ENCODE measurements at places on chromosomes 16 and 17.
A peak's percentile ranks its signal among the peaks of the same experiment; 100 is the strongest.

DNA sequence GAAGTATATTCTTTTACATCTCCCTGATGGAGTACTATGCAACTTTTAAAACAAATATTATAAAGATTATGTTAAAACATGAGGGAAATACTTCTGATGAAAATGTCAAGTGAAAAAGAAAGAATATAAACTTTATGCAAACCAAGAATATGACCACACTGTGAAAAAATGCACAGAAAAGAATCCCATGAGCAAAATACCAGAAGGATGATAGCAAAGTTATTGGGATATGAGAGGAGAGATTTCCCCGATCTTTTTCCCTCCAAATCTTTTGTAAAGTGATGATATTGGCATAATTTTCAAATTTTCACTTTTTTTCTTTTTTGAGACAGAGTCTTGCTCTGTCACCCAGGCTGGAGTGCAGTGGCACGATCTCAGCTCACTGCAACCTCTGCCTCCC, 36.6 kb upstream of the SMURF2 start:
- no peak for DNase-seq

DNA sequence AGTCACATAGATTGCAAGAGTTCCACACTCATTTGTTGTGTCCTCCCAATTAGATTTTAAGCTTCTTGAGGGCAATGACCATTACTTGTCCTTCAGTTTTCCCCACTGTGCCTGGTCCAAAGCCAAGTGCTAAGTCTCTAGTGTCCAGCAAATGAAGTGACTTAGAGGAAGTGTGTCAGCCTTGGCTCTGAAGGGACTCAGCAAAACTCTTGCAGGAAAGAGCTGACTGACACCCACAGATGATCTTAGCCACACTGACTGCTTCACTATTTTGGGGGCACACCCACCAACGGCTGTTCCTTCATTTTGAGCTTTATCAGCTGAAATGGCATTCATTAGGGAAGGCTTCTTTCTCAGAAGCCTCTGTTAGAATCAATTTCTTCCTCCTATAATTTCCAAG, 358.1 kb downstream of the UTP18 start:
- no peak for DNase-seq

DNA sequence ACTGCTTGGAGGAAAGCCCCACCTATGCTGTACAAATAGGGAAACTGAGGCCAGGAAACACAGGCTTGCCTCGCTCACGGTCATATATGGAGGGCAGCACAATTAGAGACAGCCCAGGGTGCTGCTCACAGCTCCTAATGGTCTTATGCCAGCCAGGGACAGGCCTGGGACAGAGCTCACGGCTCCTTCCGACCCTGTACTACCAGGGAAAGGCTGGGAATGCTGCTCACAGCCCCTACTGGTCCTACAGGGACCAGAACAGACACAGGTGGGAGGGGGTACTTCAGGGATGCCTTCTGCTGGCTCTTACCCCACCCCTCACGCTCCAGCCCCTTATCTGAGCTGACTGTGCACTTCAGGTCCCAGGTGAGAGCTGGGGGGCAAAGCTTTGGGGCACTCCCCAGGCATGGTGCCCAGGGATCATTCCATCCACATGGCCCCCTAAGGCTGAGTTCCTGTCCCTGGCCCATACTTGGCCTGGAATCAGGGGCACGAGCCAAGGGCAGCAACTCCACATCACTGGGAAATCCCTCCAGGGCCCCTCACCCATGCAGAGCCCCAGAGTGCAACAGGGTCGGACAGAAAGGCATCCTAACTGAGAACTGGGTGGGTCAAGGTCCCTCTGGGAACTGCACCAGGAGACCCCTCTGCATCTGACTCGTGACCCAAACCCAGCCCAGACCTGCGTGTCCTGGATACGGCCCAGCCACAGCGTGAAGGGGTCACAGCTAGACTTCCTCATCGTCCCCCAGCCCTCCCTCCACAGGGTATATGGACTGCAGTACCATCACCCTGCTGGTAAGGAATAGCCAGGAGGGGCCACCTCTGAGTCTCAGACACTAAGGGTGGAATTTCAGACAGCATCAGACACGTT, 5.9 kb downstream of the RHBDF1 start:
- no peak for DNase-seq

GRCh38 chr16:80084614-80085013, 456.2 kb upstream of the DYNLRB2 start:
- peak; percentile 32 for DNase-seq

DNA sequence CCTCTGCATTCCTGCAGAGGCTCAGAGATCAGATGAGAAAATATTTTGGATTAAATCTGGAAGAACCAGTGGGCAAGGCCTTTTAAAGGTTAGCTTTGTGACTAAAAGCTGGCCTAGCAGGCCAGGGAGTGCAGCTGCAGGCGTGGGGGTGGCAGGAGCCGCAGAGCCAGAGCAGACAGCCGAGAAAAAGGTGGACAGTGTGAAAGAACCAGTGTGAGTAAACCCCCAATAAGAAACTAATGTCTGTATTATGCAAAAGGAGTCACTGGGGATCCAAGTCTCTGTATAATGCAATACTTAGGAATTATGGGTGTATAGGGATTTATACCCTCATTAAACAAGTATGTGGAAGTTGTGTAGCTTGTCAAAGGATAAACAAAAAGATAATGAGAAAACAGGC, 21.4 kb upstream of the SPACA3 start:
- DNase-seq: no peak

DNA sequence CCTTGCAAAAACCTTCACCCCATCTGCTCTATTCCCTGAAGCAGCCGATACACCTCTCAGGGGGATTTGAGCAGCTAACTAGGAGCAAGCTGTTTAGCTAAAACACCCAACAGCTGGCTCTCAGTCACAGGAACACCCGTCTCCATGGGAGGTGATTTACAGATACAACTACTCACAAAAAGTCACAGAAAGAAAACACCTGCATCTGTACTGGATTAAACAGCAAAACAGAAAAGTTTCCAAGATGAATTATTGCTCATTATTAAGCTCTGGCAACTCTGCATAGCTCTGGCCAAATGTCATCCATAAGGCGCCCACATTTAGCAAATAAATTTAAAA, 22.3 kb downstream of the GJC1 start:
- DNase-seq: no peak

GRCh38 chr17:72763981-72764380, 328.5 kb downstream of the SLC39A11 start:
- no peak for DNase-seq

GRCh38 chr16:22117609-22118008, 25.3 kb downstream of the VWA3A start:
- no peak for DNase-seq

DNA sequence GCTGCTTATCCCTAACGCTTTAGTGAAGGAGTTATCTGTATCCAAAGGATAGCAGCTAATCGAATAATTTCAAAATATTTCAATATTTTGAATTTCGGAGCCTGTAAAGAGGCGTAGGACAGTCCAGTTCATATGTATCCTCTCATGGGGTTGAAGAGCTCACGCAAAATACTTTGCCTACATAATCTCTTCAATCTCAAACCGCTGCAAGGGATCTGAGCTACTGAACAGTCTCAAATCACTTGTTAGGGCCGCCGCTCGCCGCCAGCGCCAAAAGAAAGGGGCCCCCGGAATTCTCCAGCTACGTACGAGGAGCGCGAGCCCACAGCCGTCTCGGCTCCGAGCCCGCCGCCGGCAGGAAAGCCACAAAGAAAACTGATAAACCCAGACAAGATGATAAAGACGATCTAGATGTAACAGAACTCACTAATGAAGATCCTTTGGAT, 601 bp upstream of the RFWD3 start:
- DNase-seq: no peak

DNA sequence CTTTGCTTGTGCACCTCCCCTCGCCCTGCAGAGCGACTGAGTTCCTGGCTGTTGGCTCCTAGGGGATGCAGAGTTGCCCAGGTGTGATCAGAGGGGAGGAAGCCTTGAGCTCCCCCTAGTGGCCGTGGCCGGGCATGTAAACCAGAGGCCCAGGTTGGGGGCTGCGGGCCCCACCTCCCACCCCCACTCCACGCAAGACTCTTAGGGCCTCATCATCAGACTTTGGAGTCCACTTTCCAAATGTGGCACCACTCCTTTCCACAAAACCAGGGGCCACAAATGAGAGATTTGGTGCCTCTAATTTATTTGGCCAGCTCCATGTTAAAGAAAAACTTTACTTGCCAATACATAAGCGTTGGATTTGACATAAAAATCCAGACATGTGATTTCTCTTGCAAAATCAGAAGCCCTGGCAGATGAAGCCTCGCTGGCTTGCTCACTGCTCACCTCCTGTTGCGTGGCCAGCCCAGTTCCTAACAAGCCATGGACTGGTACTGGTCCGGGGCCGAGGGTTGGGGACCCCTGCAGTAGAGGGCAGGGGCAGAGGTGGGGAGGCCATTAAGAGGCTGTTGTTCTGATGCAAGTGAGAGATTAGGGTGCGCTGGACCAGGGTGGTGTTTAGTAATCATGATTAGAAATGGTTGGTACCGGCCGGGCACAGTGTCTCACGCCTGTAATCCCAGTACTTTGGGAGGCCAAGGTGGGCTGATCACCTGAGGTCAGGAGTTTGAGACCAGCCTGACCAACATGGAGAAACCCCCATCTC, 28.7 kb upstream of the GAS7 start:
- DNase-seq: no peak

DNA sequence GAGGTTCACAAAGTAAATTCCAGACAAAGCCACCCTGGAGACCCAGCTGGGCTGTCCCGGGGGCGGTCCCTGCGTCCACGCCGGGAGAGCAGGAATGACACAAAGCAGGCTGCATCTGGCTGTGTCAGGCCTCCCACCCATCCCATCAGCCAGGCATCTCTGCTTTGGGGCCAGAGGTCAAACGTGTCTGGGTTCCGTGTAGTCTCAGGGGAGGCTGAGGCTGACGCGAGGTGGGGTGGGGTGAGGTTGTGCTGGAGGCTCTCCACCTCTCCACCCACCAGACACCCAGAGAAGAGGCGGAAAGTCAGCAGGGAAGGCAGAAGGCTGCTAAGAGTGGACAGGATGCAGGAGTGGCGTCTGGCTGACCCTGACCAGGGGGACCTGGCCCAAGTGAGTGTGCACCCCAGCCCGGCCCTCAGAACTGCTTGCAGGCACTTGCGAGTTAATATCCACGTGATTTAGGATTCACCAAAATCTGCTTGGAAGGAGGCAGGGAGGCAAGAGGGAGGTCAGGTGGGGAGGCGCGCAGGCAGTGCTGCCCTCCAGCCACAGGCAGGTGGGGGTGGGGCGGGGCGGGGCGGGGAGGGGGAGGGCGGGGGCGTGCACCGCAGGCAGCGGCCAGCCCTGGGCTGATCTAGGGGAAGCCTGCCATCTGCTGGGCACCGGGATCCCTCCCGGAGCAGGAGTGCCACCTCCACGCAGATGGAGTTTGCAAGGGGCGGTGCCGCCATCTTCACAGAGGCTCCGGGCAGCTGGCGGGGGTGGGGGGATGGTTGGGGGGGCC, 44.3 kb downstream of the TBC1D16 start:
- DNase-seq: no peak

DNA sequence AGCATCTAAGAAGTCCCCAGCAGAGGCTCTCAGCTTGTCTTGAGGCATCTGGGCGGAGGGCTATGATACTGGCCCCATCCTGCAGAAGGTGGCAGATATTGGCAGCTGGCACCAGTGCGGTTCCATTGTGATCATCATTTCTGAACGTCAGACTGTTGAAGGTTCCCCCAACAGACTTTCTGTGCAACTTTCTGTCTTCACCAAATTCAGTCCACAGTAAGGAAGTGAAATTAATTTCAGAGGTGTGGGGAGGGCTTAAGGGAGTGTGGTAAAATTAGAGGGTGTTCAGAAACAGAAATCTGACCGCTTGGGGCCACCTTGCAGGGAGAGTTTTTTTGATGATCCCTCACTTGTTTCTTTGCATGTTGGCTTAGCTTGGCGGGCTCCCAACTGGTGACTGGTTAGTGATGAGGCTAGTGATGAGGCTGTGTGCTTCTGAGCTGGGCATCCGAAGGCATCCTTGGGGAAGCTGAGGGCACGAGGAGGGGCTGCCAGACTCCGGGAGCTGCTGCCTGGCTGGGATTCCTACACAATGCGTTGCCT, at the start of gene CIITA:
Gene CIITA (plus strand): TSS at position 404 of the 543 bp plus-strand sequence. CDS start 129 bp downstream, at position 533.
- DNase-seq: no peak

GRCh38 chr17:29567554-29568330, 759 bp upstream of the TP53I13 start:
- no peak for DNase-seq

DNA sequence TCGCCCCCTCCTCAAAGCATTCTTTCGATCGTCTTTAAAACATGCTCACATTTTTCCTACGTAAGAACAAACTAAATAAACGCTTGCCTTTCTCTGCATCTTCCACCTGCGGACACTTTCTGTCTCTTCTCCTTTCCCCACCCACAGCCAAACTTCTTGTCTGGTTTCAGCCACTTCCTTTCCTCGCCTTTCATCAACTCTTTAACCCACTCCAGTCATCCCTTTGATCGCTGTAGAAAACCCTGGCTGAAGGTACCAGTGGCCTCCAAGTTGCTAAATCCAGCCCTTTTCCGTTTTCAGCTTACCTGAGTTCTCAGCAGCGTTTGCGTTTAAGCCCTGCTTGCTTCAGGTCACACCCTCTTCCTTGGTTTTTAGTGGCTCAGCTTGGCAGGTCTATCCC, 483 bp downstream of the RPA1 start:
- DNase-seq: no peak
